Esophagus muscularis mucosa (tissue), 4 donors: ENCODE measurements at places on chromosomes 1 and 21. TPM values are rescaled to one million over a fixed set of nuclear protein-coding genes. Genes with fewer than 3 reads are reported as not detected.

The VHLL gene
- total RNA-seq, result not detected

The VSIG8 gene
- not detected for total RNA-seq

The TRPM2 gene
- 2.5 TPM for total RNA-seq

The HFM1 gene
- 1.5 TPM for total RNA-seq

The ZNF648 gene
- not detected for total RNA-seq

The KRTAP20-4 gene
- not detected for total RNA-seq

The GUCA2B gene
- not detected for total RNA-seq

The CFAP45 gene
- total RNA-seq, result 0.17 TPM

The ALPL gene
- 4.4 TPM for total RNA-seq

The GUCA2A gene
- total RNA-seq, result not detected

The CNIH3 gene
- total RNA-seq, result 0.42 TPM

The CD1B gene
- total RNA-seq, result not detected

The ADGRL4 gene
- 18.7 TPM for total RNA-seq

The AGO3 gene
- total RNA-seq, result 20.9 TPM

The RAD54L gene
- total RNA-seq, result not detected

The OR6K2 gene
- not detected for total RNA-seq

The CAPN8 gene
- 1.0 TPM for total RNA-seq

The FAM3B gene
- not detected for total RNA-seq
